Activated gamma-delta T cell treated with anti-CD3 and anti-CD28 coated beads, Interleukin-2, amount 50 U/mL, for 16 hours (primary cell): ENCODE measurements at places on chromosomes 2 and 18.

- DNase-seq, result no peak
These were observed 432.3 kb downstream of the STK39 start for GRCh38 chr2:167814881-167815718.

GRCh38 chr2:148602885-148603561 lies 41.5 kb upstream of the EPC2 start:
- DNase-seq, result no peak

DNA sequence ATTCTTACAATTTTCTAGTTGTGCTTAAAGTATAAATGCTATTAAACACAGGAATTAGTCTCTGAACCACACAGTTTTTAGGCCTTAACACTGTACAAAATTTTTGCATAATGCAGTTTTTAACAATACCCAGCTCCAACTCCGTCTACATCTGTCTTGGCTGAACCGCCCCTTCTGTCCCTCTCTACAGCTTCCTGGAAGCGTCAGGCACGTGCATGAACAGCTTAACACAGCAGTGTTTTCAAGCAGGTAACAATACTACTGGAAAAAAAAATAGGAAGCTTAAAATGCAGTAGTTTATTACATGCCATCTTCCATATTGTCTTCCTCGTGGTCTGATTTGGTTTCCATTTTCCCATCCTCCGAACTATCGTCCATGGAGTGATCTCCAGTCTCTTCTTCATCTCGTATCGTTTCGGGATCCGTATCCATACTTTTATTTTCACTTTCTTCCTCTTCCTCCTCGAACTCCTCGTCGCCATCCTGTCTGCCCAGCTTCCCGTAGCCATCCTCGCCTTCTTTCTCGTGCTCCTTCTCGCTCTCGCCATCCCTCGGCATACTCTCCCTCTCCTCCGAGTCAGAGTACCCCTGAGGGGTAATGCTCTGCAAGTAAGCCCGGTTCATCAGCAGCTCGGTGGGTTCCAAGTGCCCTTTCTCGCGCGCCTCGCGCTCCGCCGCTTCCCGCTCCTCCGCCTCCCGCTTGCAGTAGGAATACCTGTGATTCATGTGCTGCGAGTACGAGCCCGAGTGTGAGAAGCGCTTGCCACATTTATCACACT lies 130.6 kb downstream of the ZEB2 start:
- DNase-seq, result no peak

DNA sequence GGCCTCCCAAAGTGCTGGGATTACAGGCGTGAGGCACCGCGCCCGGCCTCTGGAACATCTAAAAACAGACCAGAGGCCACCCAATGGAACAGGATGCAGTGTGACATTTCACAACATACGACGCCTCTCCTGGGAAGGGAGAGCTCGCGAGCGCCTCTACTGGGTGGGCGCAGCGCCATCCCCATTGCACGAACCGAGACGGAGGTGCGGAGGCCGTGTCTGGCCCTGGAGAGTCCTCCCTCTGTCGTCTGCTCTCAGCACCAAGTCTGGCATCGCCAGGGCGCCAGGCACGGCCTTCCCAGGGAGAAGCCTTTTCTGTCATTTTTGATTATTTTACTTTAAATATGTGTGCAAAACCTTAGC lies 9.4 kb upstream of the GBX2 start:
- no peak for DNase-seq

GRCh38 chr2:217899231-217900009 lies 103.4 kb downstream of the TNS1 start:
- DNase-seq, result no peak

DNA sequence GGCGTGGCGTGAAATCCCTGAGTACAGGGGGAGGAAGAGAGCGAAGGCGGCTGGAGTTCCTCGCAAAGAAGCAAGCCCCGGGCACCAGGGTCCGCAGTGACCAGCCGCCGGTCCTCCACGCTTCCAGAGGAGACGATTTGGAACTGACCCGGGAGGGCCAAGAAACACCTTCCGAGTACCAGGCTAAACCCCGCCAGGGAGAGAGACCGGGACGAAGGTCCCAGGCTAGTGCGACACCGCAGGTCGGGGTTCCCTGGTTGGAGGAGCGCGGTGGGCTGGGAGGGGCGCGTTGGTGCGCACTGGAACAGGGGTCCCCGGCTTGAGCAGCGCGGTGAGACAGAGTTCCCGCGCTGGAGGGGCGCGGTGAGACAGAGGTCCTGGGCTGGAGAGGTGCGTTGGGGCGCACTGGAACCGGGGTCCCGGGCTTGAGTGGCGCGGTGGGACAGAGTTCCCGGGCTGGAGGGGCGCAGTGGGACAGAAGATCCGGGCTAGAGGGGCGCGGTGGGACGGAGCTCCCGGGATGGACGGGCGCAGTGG lies 901 bp downstream of the WDFY1 start:
- no peak for DNase-seq

DNA sequence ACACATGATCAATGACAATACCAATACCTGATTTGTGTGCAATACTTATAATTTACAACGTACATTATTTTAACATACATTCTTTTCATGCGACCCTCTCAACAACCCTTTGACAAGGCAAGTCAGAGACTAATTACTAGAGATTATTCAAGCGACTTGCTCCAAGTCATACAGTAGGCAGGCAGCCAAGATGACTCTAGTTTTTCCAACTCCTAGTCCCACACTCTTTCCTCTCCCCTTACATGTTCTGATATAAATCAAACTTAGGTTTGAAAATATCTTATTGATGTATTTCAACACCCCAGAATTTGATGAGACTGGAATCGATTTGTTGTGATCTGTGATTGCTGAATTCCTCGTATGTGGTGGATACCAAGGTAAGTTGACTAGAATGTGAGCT lies 8.0 kb upstream of the CYP27C1 start:
- DNase-seq, result no peak

DNA sequence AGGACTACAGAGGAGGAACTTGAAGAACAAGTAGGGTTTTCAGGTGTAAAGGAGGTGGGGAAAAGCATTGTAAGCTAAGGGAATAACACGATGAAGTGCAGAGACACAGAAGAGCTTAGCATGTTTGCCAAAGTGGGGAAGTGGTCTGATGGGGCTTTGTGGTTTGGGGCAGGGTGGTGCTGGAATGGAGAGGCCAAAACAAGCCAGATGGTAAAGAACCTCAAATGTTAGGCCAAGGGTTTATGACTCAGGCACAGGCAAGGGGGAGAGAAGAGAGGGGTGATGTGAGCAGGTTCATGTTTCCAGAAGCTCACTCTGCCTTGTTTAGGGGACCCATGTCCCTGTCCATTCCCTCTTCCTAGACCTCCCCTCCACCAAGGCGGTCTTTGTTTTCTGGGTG lies 104.5 kb upstream of the YWHAQ start:
- DNase-seq, result no peak

GRCh38 chr2:234331566-234331965 lies 165.3 kb downstream of the ARL4C start:
- no peak for DNase-seq

DNA sequence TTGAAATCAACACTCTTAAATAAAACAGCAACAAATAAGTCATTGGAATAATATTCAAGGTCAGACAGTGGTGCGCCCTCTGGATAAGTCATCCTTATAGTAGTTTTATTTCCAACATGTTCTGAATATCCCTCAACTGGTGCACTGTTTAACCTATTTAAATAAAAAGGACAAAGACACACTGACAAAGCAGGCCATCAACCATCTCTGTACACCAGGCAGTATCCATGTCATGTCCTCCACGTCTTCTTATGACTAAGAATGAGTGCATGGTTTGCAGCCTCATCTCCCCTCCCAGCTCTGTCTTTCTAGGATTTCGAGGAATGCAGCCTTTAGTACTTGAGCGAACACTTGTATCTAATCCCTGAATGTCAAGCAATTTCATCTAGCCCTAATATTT lies 42.4 kb downstream of the ST3GAL5 start:
- DNase-seq, result no peak

GRCh38 chr18:58344861-58345463 lies 283.9 kb downstream of the ALPK2 start:
- DNase-seq, result no peak

DNA sequence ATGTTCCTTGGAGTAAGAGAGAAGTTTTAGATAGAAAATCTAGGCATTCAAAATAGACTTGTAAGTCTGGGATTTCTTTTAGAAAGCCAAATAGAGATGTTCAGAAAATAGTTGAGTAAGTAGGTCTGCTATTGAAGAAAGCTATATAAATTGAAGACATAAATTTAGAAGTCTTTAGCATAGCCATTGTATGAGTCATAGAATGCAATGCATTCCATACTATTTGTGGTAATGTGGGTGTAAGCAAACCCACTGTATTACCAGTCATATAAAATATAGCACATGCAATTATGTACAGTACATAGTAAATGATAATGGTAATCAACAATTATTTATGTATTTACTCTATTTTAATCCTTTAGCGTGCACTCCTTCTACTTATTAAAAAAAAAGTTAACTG lies 14.1 kb downstream of the MC4R start:
- no peak for DNase-seq

- DNase-seq, result no peak
These were observed 27.0 kb upstream of the ZEB2 start for GRCh38 chr2:144546933-144547332.
